A549 treated with RU486 at 1 μM for 4 hours (cell line): ENCODE measurements at places on chromosomes 2 and 18. TPM values are rescaled to one million over a fixed set of nuclear protein-coding genes. Genes with fewer than 3 reads are reported as not detected.

Gene CNGA3
- 0.02 to 0.06 TPM in 2 of 5 replicates, not detected in the others for total RNA-seq

Gene ZDBF2
- 0.59 to 1.6 TPM (median 1.3 TPM) in 5 replicates for total RNA-seq

Gene LIPG
- total RNA-seq: 0.06 to 0.27 TPM (median 0.20 TPM) in 5 replicates

Gene ASB18
- not detected in 5 replicates for total RNA-seq

Gene POTEJ
- total RNA-seq: not detected in 5 replicates

Gene ERBB4
- total RNA-seq: not detected in 5 replicates

Gene CKAP2L
- 8.6 to 19.4 TPM (median 14.2 TPM) in 5 replicates for total RNA-seq

Gene NFU1
- 45.2 to 52.7 TPM (median 48.4 TPM) in 5 replicates for total RNA-seq

Gene RPRM
- total RNA-seq: not detected in 5 replicates

Gene CDH19
- 0.63 to 1.8 TPM (median 1.2 TPM) in 5 replicates for total RNA-seq

Gene TMEM178A
- 0.10 to 0.20 TPM (median 0.15 TPM) in 3 of 5 replicates, not detected in the others for total RNA-seq

Gene RAB27B
- 11.8 to 14.5 TPM (median 12.8 TPM) in 5 replicates for total RNA-seq

Gene WDR7
- 2.7 to 3.5 TPM (median 3.3 TPM) in 5 replicates for total RNA-seq

Gene COL5A2
- 42.3 to 87.6 TPM (median 74.8 TPM) in 5 replicates for total RNA-seq

Gene TUBB8B
- 0.32 TPM in 1 of 5 replicates, not detected in the others for total RNA-seq

Gene RRM2
- total RNA-seq: 185 to 280 TPM (median 213 TPM) in 5 replicates

Gene MARCHF4
- 47.3 to 64.6 TPM (median 56.8 TPM) in 5 replicates for total RNA-seq

Gene KCNK3
- total RNA-seq: 1.0 to 2.1 TPM (median 1.7 TPM) in 5 replicates

Gene DOK1
- total RNA-seq: 4.2 to 6.3 TPM (median 5.4 TPM) in 5 replicates

Gene CHRNG
- total RNA-seq: not detected in 5 replicates

Gene NOL4
- not detected in 5 replicates for total RNA-seq

Gene SMYD1
- total RNA-seq: not detected in 5 replicates

Gene SCYGR2
- not detected in 5 replicates for total RNA-seq

Gene CACNB4
- 0.02 to 0.32 TPM (median 0.15 TPM) in 4 of 5 replicates, not detected in the other for total RNA-seq

Gene CRACDL
- 0.32 to 1.4 TPM (median 0.52 TPM) in 5 replicates for total RNA-seq

Gene RBKS
- total RNA-seq: 6.0 to 8.9 TPM (median 8.0 TPM) in 5 replicates

Gene ONECUT2
- total RNA-seq: 0.21 to 0.48 TPM (median 0.37 TPM) in 5 replicates

Gene KCNG2
- total RNA-seq: not detected in 5 replicates

Gene SNED1
- 0.30 to 1.1 TPM (median 0.53 TPM) in 5 replicates for total RNA-seq

Gene ALPI
- total RNA-seq: not detected in 5 replicates
